Caudate nucleus (tissue), 63 donors: ENCODE measurements at places on chromosomes 16 and 17.
A peak's percentile ranks its signal among the peaks of the same experiment; 100 is the strongest.

DNA sequence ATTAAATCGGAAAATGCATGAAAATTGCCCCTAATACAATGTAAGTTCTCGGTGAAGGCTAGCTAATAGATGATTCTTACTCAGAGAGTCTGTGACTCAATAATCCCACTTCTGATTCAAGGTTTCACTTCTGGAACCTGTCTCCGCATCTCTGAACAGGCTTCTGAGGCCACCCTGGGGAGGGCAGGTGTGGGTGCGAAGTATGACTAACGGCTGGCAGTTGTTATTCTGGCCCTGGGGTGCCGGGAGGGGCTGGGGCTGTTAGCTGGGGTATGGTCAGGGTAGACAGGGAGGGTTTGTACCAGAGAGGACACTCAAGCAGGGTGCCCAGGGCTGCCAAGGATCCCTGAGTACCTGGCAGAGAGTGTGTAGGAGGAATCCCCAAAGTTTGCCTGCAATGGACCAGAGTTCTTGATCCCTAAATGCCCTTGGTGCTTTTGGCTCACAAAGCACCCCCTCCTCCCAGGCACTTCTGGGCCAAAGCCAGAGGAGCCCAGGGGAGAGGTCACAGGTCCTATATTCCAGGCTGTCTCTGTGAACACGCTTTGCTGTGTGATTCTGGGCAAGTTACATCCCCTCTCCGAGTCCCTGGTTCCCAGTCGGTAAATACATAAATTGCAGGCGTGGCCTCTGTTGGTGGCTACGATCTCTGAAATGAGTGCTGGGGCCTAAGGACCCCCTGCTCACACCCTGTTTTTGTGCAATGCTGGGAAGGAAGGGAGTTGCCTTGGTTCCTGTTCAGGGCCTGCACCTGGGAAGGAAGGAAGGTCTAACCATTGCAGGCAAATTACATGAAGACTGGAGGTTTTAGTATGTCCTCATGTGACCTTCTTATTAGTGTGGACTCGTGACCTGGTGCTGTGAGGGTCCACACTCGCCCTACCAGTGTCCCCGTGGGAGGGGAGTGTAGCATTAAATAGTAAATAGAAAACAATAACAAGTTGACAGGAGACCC lies 49.9 kb upstream of the CPNE2 start:
- DNase-seq: no peak

GRCh38 chr17:31314782-31315100 lies 887 bp upstream of the EVI2B start:
- DNase-seq: no peak

- DNase-seq: peak; percentile 78
Measured at GRCh38 chr16:29807426-29808218, 1.3 kb downstream of the MAZ start.

DNA sequence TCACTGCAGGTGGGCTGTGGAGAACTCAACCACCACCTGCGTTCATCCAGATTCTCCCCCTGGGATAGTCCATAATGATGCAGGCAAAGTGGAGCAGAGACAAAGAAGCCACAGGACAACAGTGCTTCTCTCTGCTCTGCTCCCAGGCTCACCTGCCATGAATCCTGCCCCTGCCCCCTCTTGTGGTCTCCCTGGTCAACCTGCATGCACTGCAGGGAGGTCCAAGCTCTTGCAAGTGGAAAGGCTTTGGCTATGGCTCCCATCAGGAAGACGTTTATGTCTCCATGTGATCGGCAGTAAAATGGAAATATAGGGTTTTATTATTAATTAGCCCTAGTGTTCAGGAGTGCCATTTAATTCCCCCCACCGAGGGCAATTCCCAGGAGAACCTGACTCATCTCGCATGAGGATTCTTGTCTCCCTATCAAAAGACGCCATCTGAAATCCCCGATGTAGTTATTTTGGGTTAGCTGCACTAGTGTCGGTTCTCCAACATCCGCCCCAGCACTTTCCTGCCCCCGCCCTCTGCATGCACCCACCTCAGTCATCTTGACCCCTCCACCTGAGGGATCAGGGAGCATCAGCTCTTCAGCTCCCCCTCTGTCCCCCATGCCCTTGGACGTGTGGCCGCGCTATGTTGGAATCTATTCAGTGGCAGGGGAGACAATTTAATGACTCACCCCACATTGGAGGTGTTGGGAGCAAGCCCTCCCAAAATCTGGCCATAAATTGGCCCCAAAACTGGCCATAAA lies 91.8 kb downstream of the KCNJ12 start:
- DNase-seq: no peak

DNA sequence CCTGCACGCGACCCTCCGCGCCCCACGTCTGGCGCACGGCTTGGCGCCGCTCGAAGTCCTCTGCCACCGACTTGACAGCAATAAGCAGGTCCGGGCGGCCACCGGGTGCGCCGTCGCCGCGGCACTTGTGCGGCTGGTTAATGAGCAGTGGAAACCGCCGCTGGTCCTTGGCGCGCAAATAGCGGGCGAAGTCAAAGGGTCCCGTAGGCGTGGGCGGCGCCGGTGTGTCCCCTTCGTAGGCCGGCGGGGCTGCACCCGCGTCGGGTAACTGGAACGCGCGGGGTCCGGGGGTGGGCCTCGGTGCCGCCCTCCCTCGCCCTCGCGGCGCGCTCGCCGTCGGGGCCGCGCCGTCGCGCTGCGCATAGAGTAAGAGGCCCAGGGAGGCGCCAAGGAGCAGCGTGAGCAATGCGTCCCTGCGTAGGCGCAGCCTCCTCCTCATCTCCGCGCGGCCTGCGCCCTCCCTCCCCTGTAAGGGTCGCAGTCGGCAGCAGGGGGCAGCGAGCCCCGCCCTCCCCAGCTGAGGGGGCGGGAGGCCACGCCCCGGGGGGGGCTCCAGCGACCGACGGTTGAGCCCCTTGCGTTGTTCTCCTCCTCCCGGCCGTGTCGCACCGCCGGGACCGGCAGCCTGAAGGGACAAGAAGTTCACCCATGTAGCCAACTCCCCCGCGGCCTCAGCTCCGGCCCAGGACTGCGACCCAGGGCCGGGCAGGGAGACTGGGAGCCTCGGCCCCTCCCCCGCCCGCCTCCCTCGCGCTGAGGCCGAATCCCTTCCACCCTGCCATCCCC lies 558 bp downstream of the B3GNT9 start:
- DNase-seq: no peak

DNA sequence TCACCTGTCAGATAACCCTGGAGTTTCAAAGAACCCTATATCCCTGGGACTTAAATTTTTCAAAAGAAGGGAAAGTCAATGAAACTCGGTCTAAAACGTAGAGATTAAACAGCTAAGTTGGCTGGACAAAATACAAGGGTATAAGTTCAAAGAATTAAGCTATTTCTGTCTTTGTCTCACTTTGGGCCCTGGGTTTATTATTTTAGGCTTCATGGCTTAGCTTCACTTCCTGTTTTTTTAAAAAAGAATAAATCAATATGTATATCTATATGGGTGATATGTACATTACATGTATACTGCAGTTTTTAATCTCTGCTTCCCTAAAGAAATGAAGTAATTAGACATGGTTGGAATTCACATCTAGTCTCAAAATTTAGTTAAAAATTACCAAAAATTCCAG lies 132.3 kb downstream of the TRIM37 start:
- no peak for DNase-seq

GRCh38 chr16:78503602-78504001 lies 404.1 kb downstream of the WWOX start:
- DNase-seq: peak; percentile 12
